ENCODE measurements at places on chromosomes 7 and 10.
A peak's percentile ranks its signal among the peaks of the same experiment; 100 is the strongest.

DNA sequence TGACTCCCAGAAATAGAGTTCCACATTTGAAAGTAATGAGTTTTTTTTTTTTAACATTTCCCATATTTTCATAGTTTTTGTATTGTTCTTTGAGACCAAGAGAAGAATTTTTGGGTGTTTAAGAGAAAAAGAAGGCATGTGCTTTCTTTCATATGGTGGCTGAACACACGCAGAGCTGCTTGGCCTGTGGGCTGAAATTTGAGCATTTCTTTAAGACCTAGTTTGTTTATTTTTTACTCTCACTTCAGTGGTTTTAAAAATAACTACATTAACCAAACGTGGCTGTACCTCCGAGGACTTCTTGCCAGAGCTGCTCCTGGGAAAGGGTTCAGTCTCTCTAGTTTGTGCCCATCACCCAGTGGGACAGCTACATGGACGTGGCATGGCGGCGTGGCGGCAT is 58.3 kb downstream of the INPP5A start:
- DNase-seq, result no peak

DNA sequence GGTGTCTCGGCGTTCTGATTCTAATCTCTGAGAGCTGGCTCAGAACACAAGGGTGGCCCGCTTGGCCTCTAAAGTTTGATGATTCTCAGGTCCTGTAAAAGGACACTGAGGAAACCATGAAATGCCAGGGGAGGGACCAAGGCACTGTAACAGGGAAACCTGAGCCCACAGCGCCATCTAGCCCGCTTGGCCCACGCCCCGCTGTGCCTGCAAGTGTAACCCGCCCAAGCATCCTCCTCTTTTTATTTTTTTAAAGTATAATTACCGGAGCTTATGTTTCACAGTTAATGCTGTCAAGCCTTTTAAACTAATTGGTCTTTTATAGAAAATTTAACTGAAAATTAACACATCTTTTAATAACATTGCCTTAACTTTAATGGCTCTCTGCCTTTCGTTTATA is 734.7 kb downstream of the KCNMA1 start:
- DNase-seq, result no peak

DNA sequence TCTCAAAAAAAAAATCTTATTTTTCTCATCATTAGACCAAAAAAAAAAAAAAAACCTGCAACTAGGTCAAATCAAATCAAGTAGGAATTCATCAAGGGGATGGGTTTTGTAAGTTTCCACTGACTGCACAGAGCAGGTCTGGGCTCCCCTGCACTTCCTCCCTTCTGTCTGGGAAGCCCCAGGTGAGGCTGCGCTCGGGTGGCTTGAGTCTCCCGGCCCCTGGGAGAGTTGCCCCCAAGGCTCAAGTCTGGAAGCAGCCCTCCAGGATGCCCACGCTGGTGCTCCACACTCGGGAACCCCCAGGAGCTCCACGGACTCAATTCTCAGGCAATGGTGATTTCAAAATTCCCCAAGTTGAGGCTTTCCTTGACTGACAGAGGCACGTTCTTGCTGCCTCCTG is 41.7 kb upstream of the RBM33 start:
- DNase-seq, result no peak

DNA sequence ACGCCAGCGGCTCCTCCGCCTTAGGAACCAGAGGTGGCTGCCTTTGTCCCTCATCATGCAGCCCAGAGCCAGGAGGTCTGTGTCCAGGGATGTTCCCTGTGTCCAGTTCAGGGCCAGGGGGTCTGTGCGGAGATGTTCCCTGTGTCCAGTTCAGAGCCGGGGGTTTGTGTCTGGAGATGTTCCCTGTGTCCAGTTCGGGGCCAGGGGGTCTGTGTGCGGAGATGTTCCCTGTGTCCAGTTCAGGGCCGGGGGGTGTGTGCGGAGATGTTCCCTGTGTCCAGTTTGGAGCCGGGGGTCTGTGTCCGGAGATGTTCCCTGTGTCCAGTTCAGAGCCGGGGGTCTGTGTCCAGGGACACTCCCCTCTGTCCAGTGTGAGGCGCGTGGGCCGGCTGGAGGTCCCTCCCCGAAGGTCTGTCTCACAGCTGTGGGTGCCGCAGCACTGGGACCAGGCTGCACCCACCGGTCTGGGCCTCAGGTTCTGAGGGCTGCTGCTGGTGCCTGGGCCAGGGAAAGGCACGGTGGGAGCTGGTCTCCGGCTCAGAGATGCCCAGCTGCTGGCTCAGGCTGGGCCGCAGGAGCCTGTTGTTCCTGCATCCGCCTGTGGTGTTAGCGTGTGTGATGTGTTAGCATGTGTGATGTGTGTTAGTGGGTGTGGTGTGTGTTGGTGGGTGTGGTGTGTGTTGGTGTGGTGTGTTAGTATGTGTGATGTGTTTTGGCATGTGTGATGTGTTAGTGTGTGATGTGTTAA is 67.9 kb upstream of the CFAP46 start:
- no peak for DNase-seq

DNA sequence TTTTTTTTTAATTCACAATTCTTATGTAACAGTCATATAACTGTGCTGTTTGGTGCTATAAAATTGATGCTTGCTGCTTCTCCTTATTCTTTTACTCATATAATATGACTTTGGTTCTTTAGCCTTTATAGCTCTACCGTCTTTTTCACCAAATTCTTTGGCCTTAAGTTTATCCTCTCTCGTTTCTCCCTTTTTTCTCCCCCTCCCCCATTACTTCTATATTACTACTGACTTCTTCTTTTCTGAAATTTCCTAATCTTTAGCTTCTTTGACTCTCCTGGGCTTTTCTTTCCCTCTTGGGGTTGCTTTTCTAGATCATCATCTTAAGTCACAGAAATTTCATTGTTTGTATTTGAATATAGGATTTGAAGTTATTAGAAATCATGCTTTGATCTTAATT is 3.8 kb downstream of the BCCIP start:
- no peak for DNase-seq

DNA sequence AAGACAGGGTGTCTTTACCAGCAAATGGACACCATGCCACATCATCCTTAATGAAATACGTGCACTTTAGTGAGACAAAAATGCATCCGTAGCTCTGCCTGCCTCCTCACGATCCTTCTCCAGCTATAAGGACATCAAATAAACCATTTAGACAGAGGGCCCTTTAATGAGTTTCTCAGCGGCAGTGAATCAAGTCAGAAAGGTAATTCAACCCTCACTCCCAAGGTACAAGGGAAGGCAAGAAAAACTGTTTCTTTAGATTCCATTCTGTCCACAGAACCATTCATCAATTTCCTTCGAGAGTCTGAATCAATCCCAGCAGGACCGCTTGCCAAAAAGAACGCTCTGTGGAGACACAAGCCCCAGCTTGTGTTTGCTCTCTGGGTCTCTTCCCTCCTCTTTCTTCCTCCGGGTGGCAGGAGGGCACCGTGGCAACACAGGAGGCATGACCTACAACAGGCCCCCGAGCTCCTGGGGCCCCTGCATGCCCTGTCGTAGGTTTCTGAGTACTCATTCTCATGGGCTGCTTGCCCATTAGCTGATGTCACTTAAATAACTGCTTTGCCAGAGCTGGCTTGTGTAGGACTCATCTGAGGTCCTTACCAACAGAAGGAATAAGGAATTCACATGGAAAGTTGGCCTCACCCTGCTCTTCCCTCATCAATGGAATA is 297.8 kb upstream of the PRKCQ start:
- DNase-seq, result no peak

DNA sequence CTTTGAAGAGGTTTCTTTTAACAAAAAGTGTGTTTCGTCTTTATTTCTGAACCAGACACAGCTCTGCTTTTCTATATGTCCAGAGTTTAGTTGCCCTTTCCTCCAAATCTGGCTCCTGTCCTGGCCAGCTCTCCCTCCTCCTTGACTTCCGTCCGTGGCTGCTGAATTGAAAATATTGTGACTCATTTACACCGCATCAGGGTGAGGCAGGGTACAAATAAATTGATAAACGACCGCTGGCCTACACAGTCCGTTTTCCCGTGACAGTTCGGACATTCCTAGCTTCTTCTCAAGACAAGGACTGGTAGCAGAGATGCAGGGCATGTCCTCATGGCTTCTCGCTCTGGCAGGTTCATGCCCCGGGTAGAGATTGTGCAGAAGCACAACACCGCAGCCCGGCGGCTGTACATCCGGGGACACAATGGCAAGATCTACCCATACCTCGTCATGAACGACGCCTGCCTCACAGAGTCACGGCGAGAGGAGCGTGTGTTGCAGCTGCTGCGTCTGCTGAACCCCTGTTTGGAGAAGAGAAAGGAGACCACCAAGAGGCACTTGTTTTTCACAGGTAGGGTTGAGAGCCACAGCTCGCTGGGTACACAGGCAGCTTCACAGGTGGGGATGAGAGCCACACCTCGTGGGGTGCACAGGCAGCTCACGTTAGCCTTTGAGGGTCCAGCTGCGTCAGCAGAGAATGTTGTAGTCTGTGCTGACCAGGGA is 126.6 kb downstream of the TRRAP start:
- DNase-seq, result no peak

DNA sequence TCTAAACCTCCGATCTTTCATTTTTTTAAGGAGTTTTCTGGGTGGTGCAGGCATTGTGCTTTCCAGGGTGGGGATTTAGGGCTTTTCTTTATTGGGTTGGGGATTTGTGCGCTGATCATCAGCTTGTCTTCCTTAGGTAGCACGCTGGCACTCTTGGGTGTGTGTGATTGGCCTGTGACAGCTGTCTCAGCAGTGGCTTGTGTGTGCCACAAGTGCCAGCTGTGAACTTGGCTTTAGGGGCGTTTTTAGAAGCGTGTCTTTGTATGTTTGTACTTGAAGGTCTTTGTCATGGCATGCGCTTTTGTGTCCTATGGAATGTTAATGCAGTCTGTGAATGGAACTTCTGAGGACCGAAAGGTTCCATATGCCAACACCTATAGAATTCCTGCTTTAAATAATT is 788 bp downstream of the AKAP9 start:
- DNase-seq, result peak; percentile 8

GRCh38 chr10:114024876-114025610 is 18.6 kb upstream of the ADRB1 start:
- DNase-seq, result no peak

DNA sequence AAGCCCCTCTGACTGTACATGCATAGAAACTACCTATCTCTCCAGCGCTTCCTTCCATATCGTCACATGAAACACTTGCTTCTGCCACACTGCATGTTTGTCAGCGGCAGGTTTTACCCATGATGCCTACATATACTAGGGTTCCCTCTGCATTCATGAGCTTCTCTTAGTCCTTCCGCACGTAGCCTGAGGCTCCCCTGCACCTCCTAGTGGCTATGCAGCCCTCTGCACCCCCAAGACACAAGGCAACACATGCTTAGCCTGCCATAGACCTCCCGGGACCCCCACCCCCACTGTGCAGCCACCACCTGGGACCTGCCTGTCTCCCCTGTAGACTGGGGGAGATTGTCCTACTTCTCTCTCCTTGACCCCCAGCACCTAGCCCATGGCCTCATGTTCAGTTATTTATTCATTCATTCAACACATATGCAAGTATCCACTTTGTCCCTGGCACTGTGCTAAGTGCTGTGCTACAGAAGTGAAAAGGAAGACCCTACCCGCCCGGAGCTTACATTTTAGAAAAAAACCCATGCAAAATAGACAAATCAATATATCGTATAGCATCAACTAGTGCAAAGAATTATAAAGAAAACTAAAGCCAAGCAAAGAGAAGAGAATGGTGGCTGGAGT is 23.5 kb downstream of the TMEM273 start:
- DNase-seq, result no peak

- DNase-seq, result no peak
These were observed 8.7 kb downstream of the NCAPG2 start for GRCh38 chr7:158695726-158696452.

GRCh38 chr7:39271402-39271801 is 293.7 kb downstream of the POU6F2 start:
- peak; percentile 78 for DNase-seq

DNA sequence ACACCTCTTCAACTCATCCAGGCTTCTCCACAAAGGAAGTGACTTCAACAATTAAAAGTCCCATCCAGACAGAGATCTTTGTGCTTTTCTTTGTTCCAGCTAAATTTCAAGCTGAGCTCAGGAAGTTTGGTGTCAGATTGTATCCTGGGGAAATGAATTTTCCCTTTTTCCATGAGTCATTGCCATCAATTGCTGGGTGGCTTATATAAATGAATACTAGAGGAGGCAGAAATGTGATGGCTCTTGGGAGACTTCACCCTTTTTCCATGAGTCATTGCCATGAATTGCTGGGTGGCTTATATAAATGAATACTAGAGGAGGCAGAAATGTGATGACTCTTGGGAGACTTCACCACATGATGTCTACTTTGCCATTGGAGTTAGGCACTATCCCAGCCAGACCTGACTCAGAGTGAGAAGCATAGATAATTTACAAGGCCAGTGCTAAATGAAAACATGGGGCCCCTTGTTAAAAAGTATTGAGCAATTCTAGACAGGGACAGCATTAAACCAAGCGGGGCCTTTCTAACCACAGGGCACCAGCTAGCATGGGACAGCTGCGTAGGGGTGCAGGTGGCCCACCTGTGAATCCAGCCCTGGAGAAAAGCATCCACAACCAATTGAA is 339.2 kb upstream of the PODXL start:
- no peak for DNase-seq

- DNase-seq, result no peak
These were observed 5.0 kb upstream of the CCM2 start for GRCh38 chr7:44994877-44995554.

DNA sequence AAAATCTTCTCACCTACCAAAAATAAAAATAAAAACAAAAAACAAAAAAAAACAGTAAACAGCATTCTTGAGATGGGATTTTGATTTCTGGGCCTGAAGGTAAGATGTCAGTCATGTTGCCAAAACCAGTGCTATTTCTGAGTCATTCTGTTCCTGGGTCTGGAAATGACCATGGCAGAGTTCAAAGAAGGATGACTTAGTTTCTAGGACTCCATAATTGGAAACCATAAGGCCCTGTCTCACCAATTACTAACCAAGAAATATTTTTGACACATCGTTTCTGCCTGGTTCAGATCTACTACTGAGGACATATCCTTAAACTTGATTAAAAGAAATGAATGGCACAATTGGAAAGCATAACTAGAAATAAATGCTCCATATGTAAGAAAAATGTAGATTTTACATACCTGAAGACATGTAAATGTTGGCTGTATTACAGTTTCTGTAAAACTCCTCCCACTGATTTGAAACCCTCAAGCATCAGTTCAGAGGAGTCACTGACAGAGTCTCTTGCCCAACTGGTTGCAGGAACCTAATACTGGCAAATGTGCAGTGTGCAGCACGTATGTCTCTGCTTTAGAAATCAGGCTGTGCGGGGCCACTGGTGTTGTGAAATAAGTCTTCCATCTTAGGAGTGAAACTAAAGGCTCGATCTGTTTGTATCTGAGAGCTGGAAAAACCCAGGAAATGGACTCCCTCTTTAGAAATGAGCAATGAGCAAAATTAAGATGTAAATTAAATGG is 84.8 kb upstream of the EGR2 start:
- no peak for DNase-seq

- no peak for DNase-seq
These were observed 1080.1 kb upstream of the SORCS1 start for GRCh38 chr10:108244443-108245228.

- DNase-seq, result no peak
These were observed 1.5 kb downstream of the NRG3 start for GRCh38 chr10:81876253-81877077.

Measured in NCI-H1092 (cell line).